ENCODE measurements at places on chromosomes 7 and 10. TPM values are rescaled to one million over a fixed set of nuclear protein-coding genes. Genes with fewer than 3 reads are reported as not detected.

The AMPH gene
- 0.09 TPM for total RNA-seq

The LRMDA gene
- 4.3 TPM for total RNA-seq

The NKX2-3 gene
- not detected for total RNA-seq

The MYH16 gene
- total RNA-seq: 0.56 TPM

The TAS2R4 gene
- 0.15 TPM for total RNA-seq

Data from A549 treated with CORT108297 at 1 μM for 4 hours (cell line).